CD4-positive, alpha-beta T cell treated with Interleukin-21 for 1 hour (primary cell): ENCODE measurements at places on chromosomes 13 and 19.
A peak's percentile ranks its signal among the peaks of the same experiment; 100 is the strongest.

GRCh38 chr19:15124572-15125231 is 17.5 kb downstream of the SYDE1 start:
- no peak for DNase-seq

DNA sequence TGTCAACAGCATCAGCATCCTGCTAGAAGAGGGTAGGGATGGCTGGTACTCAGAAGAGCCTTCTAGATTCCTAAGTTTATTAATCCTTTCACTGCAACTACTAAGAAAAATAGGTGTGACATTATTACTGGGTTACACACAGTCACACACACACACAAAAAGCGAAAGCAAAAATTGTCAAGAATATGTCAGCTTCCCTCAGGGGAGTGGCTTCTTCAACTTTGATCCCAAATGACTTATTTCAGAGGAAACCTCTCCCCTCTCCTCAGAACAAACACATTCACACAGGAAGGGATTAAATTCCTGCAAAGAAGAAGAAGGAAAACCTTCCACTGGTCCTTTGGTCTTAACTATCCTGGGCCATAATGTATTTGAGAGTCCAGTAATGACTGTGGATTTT is 20.1 kb upstream of the IGFL1 start:
- no peak for DNase-seq

- DNase-seq = no peak
Observed at GRCh38 chr19:53882391-53883050, 524 bp downstream of the PRKCG start.

DNA sequence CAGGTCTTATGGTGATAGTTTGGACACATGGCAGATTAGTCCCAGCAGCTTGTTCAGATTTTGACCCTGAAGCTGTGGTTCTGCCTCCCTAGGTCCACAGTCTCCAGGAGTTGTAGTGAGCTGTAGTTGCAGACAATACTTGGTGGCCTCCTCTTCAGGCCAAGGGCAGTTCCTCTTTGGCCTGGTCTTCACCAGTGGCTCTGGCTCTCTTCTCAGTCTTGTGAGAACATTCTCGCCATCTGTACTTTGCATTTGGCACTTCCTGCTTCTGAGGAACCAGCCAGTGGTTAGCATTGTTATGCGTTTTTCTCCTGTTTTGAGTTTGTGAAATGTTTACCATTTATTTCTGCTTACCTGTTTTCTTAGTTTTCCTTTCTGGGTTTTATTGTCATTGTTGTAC is 40.7 kb downstream of the PCCA start:
- peak; percentile 1 for DNase-seq

DNA sequence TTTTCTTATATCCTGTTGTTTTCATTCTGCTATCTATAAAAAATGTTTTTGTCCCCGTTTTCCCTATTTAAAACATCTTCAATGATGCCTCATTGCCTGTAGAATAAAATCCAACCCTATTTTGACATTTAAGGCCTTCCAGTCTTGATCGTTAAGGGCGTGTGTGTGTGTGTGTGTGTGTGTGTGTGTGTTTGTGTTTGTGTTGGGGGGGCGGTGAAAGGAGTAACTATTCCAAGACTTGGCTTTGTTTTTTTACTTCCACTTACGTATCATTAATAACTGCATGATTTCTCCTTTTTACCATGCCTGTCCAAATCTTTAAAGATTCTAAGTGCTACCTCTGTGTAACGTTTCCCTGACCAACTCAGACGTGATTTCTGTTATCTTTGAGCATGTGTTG is 784 bp downstream of the PIBF1 start:
- peak; percentile 38 for DNase-seq

DNA sequence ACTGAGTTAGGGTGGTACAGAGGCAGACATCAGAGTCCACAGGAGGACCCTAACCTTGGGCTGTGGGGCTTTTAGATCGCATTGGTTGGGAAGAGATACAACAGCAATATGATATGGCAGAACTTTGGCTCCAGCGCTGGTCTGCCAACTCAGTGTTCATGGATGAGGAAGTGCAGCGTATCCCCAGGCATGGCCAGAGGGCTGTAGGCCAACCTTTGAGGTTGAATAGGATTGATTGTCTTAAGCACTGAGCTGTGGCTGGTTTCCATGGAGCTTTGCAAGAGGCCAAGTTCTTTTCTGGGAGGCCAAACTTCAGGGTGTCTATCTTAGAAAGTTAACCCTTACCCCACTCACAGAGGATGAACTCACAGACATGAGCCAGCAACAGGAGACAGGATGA is 144.1 kb upstream of the TMTC4 start:
- no peak for DNase-seq

DNA sequence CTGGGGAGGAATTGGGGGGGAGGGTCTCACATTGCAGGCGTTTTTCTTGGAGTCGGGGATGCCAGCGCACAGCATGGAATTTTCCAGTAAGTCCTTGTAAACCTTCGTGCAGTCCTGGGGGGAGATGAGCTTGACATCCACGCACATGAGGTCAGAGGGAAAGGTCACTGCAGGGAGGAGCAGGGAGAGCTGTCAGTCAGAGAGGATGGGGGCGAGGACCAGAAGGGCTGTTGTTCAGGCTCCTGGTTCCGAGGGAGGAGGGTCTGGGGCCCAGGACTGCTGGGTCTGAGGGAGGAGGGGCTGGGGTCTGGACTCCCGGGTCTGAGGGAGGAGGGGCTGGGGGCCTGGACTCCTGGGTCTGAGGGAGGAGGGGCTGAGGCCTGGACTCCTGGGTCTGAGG is 4.0 kb downstream of the KLK7 start:
- DNase-seq = no peak

DNA sequence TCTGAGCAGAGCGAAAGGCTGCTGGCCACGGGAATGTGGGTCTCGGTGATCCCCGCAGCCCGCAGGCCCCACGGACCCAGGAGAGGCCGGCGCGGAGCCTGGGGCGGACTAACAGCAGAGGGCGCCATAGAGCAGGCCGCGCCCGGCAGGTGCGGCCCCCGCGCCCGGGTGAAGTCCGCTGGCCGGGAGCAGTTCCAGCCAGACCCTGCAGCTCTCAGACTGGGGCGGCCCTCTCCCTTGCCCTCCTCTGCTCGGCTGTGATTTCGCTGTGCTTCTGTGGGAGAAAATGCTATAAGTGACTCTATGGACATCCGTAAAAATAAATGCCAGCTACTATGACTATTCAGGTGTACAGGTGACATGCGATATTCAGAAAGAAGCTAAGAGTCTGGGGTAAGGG is 37.7 kb downstream of the GSX1 start:
- DNase-seq = peak; percentile 48

DNA sequence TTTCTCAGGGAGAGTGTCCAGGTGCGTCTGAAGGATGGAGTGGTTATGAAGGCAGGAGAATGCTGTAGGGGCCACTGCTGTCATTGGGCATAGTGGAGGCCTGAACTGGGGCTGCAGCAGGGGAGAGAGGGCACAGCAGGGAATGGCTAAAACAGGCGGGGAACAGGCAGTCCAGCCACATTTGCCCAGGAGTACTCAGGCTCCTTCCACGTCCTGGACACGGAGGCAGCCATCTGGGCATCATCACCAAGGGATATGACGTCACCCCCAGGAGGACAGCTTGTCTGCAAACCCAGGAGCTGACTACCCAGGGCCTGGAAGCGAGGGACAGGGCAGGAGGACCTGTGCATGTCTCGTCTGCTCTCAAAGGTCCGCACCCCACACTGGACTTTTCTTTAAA is 22.2 kb downstream of the VSTM2B start:
- no peak for DNase-seq

DNA sequence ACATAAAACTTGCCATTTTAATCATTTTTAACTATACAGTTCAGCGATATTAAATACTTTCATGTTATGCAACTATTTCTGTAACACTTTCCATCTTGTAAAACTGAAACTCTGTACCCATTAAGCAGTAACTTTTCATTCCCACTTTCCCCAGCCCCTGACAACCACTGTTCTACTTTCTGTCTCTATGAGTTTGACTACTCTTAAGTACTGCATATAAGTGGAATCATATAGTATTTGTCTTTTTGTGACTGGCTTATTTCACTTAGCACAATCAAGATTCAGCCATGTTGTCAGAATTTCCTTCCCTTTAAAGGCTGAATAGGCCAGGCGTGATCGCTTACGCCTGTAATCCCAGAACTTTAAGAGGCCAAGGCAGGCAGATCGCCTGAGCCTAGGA is 56.2 kb downstream of the ARHGAP35 start:
- no peak for DNase-seq

- no peak for DNase-seq
Observed at GRCh38 chr13:94335761-94336526, 143.5 kb downstream of the DCT start.

GRCh38 chr19:7482584-7483439 is 6.0 kb downstream of the PEX11G start:
- DNase-seq = no peak

GRCh38 chr13:74625541-74625940 is 491.3 kb upstream of the KLF12 start:
- DNase-seq = no peak

DNA sequence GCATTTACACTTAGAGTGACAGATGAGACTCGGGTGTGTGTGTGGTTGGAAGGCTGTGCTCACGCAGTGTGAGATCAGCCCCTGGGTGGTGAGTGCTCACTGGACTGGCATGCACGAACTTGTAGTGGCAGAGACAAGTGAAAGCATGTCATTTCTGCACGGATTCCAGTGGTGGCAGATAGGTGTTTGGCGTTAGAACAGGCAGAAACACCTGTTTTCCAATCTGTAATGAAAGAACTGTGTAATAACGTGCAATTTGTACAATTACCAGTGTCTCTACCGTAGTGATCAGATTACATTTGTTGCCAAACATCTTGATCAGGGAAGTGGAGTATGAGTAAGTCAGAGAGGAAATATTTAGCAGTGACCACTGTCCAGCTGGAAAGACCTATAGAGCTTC is 8.2 kb downstream of the LAMP1 start:
- no peak for DNase-seq

DNA sequence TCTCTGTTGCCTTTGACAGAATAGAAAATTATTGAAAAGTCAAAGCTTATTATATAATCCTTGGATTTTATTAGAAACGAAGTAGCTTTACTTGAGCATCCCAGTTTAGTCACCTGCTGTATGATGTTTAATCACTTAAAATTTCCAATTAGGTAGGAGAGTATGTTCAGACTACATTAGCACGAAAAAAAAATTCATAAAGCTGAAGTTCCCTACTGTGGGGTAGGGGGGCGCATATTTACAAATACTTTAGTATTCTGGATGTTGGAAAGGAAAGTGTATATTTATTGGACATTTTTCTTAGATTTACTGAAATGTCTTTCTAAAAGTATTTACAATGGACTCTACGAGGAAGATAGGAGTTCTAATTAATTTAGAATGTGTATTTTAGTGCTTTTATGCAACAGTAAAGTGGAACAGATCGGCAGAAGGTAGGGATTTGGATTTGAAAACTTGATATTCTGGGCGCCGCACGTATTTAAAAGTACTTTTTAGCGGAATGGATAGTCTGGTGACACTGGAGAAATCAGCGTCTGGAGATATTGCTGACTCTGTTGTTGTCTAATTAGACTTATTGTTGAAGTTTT is 1.9 kb downstream of the CDK8 start:
- DNase-seq = no peak

DNA sequence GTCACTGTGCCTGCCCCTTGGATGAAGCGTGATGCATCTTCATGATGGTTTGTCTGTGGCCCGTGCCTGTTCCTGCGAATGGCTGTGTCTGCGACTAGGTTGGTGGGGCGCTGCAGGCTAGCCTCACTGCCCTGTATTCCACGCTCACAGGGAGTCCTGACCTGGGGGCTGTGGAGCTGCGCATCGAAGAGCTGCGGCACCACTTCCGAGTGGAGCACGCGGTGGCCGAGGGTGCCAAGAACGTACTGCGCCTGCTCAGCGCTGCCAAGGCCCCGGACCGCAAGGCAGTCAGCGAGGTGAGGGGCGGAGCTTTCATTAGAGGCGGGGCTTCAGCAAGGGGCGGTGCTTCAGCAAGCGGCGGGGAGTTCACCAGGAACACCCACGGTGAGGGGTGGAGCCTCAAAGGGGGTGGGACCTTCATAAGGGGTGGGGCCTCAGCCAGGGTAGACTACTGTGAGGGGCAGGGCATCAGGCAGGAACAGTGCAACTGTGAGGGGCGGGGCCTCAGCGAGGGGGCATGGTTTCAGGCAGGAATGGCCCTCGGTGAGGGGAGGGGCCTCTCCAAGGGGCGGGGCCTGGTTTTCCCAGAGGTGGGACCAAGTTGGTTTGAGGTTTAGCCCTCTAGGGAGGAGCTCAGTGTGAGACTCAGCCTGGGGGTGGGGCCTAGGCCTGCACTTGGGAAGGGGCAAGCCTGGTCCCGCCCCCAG is 17.2 kb downstream of the PKN1 start:
- DNase-seq = peak; percentile 79
